NCI-H1105 treated with DMSO at 0.1 percent for 48 hours (cell line): ENCODE measurements at places on chromosomes 12 and 14.

- DNase-seq = no peak
Observed at GRCh38 chr12:58415716-58416115, 474.3 kb downstream of the ATP23 start.

- DNase-seq = no peak
Observed at GRCh38 chr14:21668377-21668776, 5.2 kb downstream of the OR4E1 start.

- DNase-seq = peak; percentile 92
Observed at GRCh38 chr14:61524211-61524806, 171.0 kb upstream of the HIF1A start.

- no peak for DNase-seq
Observed at GRCh38 chr14:81390696-81391095, 9.4 kb downstream of the STON2 start.

GRCh38 chr14:92886337-92886736 lies 36.6 kb upstream of the CHGA start:
- DNase-seq = peak; percentile 99

- DNase-seq = peak; percentile 40
Observed at GRCh38 chr12:63826006-63826585, 18.4 kb upstream of the SRGAP1 start.

- DNase-seq = no peak
Observed at GRCh38 chr12:126570566-126570965, 1505.3 kb downstream of the AACS start.

DNA sequence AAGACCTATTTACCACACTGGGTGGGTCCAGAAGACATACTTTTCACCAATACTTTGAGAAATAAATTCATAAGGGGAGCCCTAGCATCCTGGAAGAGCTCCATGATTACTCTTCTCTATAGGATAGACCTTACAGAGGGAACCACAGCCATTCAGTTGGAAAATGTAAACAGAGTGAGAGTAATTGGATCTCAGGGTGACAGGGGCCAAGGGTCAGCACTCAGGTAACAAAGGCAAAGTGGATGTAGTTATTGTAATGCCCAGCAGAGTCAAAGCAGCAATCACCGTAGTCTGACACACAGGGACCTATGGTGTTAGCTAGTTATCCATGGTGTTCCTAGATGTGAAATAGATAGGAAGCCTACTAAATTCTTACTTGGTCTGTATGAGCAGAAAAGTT lies 10.8 kb upstream of the GTF2A1 start:
- no peak for DNase-seq

- DNase-seq = no peak
Observed at GRCh38 chr12:115377779-115378178, 693.8 kb upstream of the TBX3 start.

DNA sequence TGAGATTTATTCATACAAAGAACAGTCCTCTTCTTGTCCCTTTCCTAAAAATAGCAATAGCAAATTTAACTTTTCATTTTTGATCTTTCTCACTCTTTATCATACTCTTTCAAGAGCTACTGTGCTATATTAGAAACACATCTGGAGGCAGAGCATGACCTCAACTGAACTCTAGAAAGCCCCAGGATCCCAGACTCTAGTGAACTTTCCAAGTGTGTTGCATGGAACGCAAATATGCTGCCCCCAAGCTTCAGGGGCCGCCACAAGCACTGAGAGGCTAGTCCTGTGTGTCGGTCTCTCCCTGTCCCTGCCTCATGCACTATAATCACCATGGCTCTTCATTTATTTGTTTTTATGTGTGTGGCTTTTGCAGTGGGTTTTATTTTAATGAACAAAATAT lies 38.7 kb upstream of the ZNF641 start:
- DNase-seq = no peak

DNA sequence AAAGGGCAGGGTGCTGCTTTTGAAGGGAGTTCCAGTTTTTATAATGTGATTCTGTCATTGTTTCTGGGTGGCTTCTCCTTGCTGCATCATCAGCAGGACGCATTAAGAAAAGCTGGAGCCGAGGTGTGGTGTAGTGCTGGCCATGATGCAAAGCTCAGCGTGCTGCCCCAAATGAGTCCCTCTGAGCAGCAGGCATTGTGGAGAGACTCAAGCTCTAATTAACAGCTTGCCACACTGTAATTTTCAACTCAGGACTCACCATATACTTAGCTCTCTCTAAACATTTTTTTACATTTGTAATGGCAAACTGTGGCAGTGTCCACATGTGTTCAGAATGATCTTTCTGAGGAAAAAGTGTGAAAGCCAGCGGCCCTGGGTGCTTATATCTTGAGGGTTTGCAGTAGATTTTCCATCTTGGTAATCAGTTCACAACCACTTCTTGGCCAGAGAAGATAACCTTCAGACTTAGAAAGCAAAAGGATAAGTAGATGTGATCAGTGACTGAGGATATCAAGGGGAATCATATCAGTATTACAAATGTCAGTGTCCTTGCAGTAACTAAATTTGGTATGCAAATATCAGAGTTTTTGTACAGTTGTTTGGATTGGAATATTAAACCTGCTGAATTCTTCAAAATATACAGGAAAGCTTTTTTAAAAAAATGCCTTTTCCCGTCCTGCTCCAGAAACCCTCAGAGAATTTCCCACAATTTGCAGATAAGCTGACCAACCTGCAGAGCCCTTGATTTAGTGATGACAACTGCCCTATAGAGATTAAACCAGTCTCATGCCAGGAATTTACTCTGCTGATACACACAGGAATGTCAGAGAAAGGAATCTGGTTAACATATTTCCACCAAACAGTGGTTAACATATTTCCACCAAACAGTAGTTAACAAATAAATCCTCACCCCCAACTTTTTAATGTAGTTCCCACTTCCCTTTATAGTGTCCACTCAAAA lies 63.6 kb downstream of the DAAM1 start:
- no peak for DNase-seq
